Stimulated activated CD8-positive, alpha-beta memory T cell treated with anti-CD3 and anti-CD28 coated beads, Interleukin-7, amount 100 ng/mL, for 1 hour (primary cell): ENCODE measurements at places on chromosomes 5 and 9.

GRCh38 chr9:81620002-81620390 is 69.4 kb downstream of the TLE1 start:
- DNase-seq = no peak

DNA sequence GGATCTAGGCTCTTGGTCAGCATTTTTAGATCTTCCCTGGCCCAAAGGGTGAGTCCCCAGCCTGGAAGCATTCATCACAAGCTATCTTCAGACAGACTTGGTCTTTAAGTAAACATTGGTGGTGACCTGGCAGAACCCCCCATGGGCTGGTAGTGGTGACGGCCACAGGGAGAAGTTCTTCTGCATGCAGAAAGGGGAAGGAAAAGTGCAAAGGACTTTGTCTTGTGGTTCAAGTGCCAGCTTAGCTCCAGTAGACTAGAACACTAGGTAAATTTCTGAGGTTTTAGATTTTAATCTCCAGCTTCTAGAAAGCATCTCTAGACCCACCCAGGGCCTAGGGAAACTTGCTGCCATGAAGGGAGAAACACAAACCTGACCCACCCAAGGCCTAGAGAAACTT is 584.0 kb downstream of the CHSY3 start:
- DNase-seq = no peak

GRCh38 chr5:176790941-176791340 is 19.4 kb upstream of the UNC5A start:
- DNase-seq = no peak

DNA sequence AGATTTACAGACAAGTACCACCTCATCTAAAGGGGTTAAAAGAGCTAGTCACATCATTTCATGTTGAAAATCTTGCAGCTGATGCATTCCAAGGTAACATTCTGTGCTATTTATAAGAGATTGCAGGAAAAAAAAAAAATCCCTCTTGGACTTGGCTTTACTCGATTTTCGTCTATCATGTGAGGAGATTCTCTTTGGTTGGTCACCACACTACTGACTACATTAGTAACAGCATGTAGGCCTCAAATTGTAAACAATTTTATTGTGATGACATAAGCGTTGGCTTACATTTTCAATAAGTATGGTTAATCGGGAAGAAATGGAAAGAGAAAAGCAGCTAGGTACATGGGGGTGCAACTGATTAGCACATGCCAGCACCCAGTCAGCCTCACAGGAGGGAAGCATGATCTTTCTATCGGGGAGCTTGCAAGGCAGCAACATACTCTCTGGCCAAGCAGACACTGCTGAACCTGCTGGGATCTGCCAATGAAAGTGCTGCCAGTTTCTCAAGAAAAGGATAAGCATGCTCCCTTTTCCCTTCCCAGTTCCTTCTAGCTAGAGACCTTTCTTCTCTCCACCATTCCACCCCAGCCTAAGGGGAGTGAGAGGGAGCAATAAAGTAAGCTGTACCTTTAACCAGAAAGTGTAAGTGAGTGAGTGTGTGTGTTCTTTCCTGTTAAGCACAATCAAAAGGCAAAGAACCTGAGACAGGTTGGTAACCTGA is 7.5 kb downstream of the NREP start:
- DNase-seq = no peak

GRCh38 chr5:362189-362588 is 40.7 kb downstream of the AHRR start:
- no peak for DNase-seq
